G401 (cell line): ENCODE measurements at places on chromosomes 4 and X.
A peak's percentile ranks its signal among the peaks of the same experiment; 100 is the strongest.

- DNase-seq: no peak
These were observed 3.4 kb downstream of the RNF212 start for GRCh38 chr4:1109898-1110506.

GRCh38 chrX:149004936-149005335, 500.2 kb downstream of the IDS start:
- DNase-seq: no peak

- no peak for DNase-seq
These were observed 47.3 kb downstream of the CHRDL1 start for GRCh38 chrX:110748256-110748806.

DNA sequence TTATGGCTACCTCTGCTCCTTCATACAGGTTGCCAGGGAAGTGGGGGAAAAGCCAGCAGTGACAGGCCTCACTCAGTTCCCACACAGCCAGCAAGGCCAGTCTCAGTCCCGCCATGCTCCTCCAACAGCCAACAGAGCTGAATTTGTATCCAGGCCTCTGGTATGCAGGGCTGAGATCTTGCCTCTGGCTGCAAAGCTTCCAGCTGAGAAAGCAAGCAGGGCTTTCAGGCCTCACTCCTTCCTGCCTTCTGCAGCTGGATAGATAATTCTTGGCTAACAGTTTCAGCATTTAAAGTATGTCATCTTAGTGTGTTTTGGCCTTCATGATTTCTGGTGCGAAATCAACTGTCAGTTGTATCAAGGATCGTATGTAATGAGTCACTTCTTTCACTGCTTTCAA, 103.6 kb downstream of the GNL3L start:
- no peak for DNase-seq

- no peak for DNase-seq
These were observed 4.0 kb downstream of the C4orf46 start for GRCh38 chr4:158667651-158668198.

DNA sequence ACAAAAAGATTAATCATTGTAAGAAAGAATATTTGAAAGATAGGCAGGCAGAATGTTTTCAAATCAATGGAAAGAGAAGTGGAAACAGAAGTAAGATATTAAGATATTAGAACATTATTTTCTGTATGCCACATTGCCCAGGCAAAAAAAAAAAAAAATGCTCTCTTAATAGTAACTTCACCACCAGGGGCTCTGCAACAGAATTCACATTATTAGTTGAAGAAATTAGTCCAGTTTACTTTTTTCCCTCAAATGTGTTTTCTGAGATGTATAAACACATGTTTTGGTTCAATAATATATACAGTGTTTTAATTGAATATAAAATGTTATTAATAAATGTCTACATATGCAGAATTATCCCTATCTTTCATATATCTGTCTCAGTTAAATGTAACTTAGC, 78.0 kb upstream of the ADAD1 start:
- no peak for DNase-seq

DNA sequence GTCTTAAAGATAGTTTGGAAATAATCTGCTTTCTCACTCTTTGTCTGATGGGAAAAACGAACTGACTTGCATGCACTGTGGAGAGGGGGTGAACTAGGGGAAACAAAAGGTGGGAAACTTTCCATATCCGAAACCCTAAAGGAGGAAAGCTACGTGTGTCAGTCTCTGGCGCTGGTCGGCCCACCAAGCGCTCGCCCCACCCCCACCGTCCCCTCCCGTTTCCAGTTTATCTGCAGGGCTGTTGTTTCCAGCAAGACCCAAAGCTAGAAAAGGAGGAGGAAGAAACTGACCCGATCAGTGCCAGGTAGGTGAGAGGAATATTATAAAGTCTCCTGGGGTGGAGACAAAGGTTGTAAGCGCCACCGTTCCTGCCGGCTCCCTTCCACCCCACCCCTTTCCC, 552 bp downstream of the TCEAL9 start:
- DNase-seq: peak; percentile 53

GRCh38 chr4:100679926-100680325, 162.1 kb upstream of the EMCN start:
- DNase-seq: no peak

DNA sequence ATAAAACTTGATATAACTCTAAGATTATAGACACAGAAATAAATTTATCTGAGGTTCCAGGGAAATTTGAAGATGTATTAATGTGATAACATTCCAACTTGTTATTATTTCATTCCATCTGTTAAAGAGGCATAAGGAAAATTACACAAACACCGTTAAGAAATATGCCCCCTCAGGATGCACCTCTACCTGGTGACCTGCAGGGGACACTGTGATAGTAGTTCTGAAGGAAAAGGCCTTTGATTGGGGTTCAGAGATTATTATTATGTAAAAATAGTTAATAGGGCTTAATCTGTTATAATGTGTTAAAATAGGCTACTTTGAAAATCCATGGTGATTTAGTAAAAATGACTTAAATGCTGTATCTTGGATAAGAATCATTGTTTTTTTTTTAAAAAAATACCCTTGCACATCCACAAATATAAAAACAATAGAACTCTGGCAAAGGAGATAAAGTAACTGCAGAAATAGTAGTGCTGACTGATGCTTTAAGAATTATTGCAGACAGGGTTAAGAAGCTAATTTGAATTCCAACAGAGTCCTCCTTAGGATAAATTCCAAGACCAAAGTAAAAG, 6.1 kb upstream of the ABRAXAS1 start:
- DNase-seq: peak; percentile 9

DNA sequence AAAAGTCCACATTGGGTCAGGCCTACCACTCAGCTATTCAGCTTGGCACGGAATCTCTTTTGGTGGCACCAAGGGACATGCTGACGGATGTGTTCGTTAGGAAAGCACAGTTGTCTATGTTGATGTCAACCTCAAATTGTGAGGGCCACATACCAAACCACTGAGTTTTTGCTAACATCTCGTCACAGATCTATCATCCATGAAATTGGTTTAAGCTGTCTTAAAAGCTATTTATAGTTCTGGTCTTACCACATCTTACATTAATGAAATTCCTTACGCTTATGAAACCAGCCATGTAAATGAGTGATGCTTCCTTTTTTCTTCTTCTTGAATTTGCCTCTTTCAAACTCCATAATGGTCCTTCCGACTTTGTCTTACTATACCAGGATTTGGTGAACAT, 101.5 kb downstream of the MGST2 start:
- no peak for DNase-seq

DNA sequence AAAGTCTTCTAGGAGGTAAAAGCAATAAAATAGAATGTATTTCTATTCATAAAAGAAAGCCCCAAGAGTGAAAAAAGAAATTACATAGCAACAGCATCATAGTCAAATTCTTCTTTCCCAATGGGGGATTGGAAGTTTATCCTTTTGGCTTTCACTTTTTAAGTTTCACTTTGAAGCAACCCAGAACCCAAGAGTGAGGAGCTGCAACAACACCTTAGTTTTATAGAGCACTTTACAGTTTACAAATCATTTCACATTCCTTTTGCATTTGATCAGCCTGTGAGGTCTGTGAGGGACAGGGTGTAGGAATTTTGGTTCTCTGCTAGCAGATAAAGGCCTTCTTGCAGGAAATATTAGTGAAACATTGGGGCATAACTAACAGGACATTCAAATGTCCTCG, 112.0 kb upstream of the NDP start:
- no peak for DNase-seq

DNA sequence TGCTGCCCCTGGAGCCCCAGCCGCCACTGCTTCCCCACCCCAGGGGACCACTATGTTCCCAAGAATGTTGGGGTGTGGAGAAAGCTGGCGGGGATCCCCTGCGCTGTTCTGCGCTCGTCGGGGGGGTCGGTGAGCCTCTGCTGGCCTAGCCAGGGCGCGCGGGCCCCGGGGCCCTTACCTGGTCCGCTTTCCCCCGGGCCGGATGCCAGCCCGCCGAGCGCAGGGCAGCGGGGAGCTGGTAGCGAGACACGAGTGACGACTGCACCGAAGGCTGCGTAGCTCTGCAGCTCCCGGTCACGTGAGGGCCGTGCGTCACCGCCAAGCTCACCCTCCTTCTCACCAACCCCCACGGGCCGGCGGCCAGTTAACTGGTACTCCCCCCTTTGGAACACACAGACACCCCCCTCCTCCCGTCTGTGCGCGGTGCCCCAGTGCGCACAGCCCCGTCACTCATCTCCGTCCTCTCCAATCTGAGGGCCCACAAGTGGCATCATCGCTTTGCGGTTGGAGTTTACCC, at the start of gene BEX1:
TSS of gene BEX1 (minus strand) at position 254 of the 517 bp plus-strand sequence. CDS start 897 bp downstream, outside the sequence.
- peak; percentile 91 for DNase-seq

DNA sequence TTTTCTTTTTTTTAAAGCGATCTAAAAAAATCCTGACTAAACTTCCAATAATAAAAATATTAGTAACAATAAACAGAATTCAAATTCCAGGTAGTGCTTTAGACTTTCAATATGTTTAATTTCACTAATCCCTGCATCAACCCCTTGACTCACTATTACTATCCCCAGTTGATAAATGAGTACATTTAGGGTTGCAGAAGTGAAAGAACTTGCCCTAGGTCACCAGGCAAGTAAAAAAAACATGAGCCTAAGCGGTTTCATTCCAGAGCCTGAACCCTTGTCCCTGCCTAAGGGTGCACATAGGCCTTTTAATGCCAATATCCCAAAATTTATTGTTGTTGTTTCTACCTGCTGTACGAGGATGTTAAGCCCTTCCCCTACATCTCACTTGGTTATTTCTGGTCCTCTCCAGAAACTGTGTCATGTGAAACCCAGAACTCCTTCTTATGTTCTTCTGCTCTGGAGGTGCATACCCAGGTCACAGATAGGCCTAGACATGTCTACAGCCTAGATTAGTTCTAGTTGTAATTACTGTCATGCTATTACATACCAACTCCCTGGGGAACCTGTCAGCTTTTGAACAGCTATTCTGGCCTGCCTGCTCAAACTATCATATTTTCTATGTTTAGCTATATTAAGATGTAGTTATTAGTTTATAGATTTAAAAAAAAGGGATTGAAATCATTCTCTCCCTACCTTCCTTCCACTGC, 244.5 kb upstream of the PITX2 start:
- no peak for DNase-seq

DNA sequence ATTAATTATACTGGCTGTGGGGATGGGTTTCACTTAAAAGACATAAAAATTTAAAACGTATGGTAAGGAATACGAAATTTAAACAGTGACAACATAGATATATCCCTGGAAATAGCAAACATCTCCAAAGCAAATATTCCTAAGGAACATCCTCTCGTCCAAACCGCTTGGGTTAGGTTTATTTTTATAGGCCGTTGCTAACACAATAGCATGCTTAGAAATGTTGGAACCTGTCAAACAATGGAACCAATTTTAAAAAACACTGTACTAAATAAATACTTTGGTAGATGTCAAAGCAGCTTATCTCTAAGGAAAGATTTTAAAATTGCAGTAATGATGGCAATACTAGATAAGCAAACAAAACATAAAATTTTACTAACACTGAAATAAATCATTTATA, 45.4 kb downstream of the SEC24D start:
- DNase-seq: no peak

- no peak for DNase-seq
These were observed 42.8 kb upstream of the TRIM2 start for GRCh38 chr4:153161226-153161963.

DNA sequence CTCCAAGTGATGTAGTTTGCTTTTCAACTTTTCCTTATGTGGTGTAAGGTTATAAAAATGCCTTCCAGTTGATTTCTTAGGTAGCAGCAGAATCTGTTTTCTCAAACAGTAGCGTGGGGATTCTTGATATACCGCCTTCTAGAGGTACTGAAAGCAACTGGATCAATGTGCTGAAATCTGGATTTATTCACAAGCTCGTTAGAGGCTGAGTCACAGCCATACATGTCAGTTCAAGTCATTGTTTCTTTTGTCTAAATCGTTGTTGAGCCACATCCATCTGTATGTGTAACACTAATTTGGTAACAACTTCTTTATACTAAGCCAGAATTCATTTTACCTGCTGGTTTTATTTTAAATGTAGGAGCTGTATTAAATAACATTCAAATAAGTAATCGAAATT, 200.0 kb upstream of the MAD2L1 start:
- no peak for DNase-seq

DNA sequence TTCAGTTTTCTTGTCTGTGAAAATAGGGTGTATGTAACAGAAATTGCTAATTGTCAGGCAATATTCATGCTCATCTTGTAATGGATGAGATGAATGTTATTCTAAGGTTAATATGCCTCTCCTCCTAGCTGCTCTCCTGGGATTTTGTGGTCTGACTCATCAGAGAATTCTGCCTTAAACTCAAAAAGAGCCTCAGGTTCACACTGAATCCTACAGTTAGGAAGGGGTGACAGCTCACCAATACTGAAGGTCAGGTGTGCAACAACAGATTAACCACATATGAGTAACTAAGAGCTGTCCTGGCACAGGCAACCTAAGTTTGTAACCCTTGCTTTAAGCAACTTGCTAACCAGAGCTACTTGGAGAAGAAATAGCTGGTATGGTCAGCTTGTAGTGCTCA, 197.7 kb downstream of the SPATA18 start:
- DNase-seq: no peak

- no peak for DNase-seq
These were observed 23.2 kb downstream of the NKX1-1 start for GRCh38 chr4:1382776-1383727.

DNA sequence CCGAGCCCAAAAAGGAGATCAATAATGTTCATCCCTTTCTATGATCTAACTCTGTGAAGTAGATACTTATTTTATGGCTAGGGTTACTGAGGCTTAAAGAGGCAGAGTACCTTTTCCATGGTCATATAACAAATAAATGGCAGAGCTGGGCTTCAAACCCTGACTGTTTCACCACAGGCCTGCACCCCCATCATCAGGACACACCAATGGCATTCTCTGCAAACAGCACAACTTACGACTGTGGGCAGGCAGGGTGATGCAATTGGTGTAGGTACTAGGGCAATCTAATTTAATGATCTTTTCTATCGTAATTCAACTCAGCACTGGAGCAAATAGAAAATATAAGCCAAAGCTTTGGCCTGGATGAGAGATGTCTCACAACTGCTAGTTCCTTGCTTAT, 118.8 kb upstream of the CBR4 start:
- DNase-seq: no peak

GRCh38 chr4:112060212-112060611, 85.0 kb upstream of the FAM241A start:
- no peak for DNase-seq

GRCh38 chr4:78551420-78552351, at the start of gene ANXA3:
Gene ANXA3 (plus strand): TSS chr4:78551770. CDS start chr4:78554474, 2,704 bp downstream.
- DNase-seq: no peak

DNA sequence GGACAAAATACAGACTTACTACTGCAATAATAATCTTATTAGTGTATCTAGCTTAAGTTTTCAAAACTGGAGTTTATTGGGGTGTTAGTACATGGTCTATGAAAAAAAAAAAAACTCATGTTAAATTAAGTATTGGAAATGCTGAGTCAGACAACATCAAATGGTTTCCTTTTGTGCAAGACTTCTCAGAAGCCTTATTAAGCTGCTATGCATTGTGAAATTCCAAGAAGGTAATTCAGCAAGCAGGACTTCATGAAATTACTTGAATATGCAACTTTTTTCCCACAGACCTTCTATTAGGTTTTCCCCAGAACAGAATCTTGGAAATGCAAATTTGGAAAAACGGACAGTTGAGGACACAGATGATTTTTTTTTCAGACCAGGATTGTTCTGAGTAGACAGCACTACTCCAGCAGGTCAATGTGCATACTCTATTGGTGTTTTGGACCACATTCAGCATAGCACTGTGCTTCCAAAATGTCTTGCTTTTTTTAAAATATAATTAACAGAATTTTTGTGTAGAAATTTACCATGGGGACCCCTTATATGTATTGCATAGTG, 568.8 kb upstream of the TENM3 start:
- DNase-seq: no peak
